ENCODE measurements at places on chromosomes 3 and 15. TPM values are rescaled to one million over a fixed set of nuclear protein-coding genes. Genes with fewer than 3 reads are reported as not detected.

The SLC35G2 gene
- 9.5 TPM for total RNA-seq

The GLT8D1 gene
- total RNA-seq, result 44.5 TPM

The EPHA3 gene
- 3.7 TPM for total RNA-seq

The PLS1 gene
- 18.4 TPM for total RNA-seq

The CHMP2B gene
- total RNA-seq, result 32.4 TPM

The UBE3A gene
- total RNA-seq, result 103 TPM

The NRROS gene
- total RNA-seq, result 3.2 TPM

The TTC21A gene
- 5.9 TPM for total RNA-seq

GRCh38 chr3:133514418-133514817, 59.1 kb upstream of the CDV3 start:
- DNase-seq, result no peak
- no peak overlapping the region for H3K27ac ChIP-seq
- H3K27me3 ChIP-seq, result no peaks in the 10 kb centered on the region
- H3K4me1 ChIP-seq, result no peaks in the 10 kb centered on the region
- no peaks in the 10 kb centered on the region for H3K36me3 ChIP-seq

DNA sequence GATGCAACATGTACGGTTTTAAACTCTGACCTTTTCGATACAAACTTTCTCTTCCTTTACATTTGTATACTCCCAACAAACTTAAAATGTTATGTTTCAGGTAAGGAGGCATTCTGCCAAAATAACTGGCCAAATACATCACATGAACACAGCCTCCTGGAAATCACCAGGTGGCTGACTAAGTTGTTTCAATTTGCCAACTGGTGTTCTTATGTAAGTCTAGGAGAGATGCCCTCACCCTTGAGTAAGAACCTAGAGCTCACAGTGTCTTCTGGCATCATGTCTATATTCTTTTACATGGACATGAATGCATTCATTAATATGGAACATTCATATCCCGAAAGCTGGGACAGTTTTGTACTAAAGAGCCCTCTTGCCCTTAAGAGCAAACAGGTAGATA, 341.1 kb upstream of the NR2F2 start:
- H3K27me3 ChIP-seq, result no peaks in the 10 kb centered on the region
- no peaks in the 10 kb centered on the region for H3K36me3 ChIP-seq
- no peak for DNase-seq

GRCh38 chr3:124107104-124107890, 115.4 kb upstream of the ROPN1 start:
- no peaks in the 10 kb centered on the region for H3K36me3 ChIP-seq
- peak overlapping the region; percentile 44 for H3K27ac ChIP-seq
- H3K4me1 ChIP-seq, result no peaks in the 10 kb centered on the region
- H3K4me3 ChIP-seq, result no peak overlapping the region

DNA sequence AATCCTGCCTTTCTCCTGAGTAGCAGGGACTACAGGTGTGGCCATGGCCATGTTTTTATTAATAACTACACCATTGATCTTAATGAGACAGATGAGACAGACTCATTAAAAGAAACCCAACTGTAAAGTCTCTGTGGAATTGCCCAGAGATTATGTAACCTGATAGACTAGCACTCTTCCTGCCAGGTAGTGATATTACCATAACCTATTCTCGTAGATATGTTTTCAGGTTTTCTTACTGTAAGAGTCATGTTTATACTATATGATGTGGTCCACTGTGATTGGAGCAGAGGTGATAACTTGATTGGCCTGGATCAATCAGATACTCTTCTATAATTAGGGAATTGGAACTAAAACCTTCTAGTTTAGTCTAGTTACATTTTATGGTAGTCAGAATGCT, 93.7 kb downstream of the NFKBIZ start:
- H3K27ac ChIP-seq, result no peak overlapping the region
- H3K4me3 ChIP-seq, result no peak overlapping the region
- no peaks in the 10 kb centered on the region for H3K4me1 ChIP-seq
- H3K27me3 ChIP-seq, result no peaks in the 10 kb centered on the region
- no peaks in the 10 kb centered on the region for H3K36me3 ChIP-seq

GRCh38 chr15:44319385-44319784, 30.9 kb downstream of the GOLM2 start:
- H3K4me3 ChIP-seq, result no peak overlapping the region
- H3K36me3 ChIP-seq, result no peaks in the 10 kb centered on the region
- DNase-seq, result no peak
- H3K27me3 ChIP-seq, result no peaks in the 10 kb centered on the region
- no peaks in the 10 kb centered on the region for H3K4me1 ChIP-seq

- H3K4me1 ChIP-seq, result no peaks in the 10 kb centered on the region
- no peaks in the 10 kb centered on the region for H3K36me3 ChIP-seq
- H3K27ac ChIP-seq, result no peak overlapping the region
- H3K4me3 ChIP-seq, result no peak overlapping the region
- DNase-seq, result no peak
Observed at GRCh38 chr3:10356461-10356981, 35.6 kb upstream of the SEC13 start.

- no peak for DNase-seq
- no peak overlapping the region for H3K27ac ChIP-seq
- peaks cover 11% of the 10 kb centered on the region for H3K27me3 ChIP-seq
- no peaks in the 10 kb centered on the region for H3K36me3 ChIP-seq
- no peaks in the 10 kb centered on the region for H3K4me1 ChIP-seq
Observed at GRCh38 chr3:34068505-34068904, 270.1 kb downstream of the PDCD6IP start.

DNA sequence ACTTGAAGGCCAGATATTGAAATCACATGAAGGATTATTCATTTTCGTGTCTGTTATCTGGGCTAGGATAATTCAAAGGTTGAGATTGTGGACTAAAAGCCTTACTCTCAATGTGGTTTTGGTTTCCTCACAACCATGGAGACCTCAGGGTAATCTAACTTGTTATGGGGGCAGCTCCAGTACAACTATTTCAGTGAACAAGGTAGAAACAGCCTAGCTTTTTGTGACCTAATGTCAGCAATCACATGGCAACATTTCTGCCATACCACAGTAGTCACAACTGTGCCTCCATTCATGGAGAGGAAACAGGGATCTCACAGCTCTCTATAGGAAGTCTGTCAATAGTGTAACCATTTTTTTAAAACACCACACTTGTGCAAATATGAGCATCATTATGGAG, 62.4 kb upstream of the RARB start:
- H3K4me1 ChIP-seq, result no peaks in the 10 kb centered on the region
- no peak overlapping the region for H3K4me3 ChIP-seq
- no peak overlapping the region for H3K27ac ChIP-seq
- no peaks in the 10 kb centered on the region for H3K27me3 ChIP-seq
- no peak for DNase-seq
- no peaks in the 10 kb centered on the region for H3K36me3 ChIP-seq

- H3K36me3 ChIP-seq, result no peaks in the 10 kb centered on the region
- no peak for DNase-seq
- no peaks in the 10 kb centered on the region for H3K27me3 ChIP-seq
- no peaks in the 10 kb centered on the region for H3K4me1 ChIP-seq
- H3K27ac ChIP-seq, result no peak overlapping the region
Observed at GRCh38 chr3:129768728-129769127, 124.8 kb downstream of the TMCC1 start.

GRCh38 chr3:38227989-38228388, 37.6 kb upstream of the SLC22A13 start:
- H3K4me1 ChIP-seq, result no peaks in the 10 kb centered on the region
- peak overlapping the region; percentile 61 for H3K27ac ChIP-seq
- no peak overlapping the region for H3K4me3 ChIP-seq
- DNase-seq, result no peak
- H3K27me3 ChIP-seq, result no peaks in the 10 kb centered on the region

- H3K36me3 ChIP-seq, result no peaks in the 10 kb centered on the region
- no peaks in the 10 kb centered on the region for H3K4me1 ChIP-seq
- H3K4me3 ChIP-seq, result no peak overlapping the region
- H3K27ac ChIP-seq, result no peak overlapping the region
- no peak for DNase-seq
Observed at GRCh38 chr15:63887630-63888029, 53.9 kb upstream of the HERC1 start.

- no peak overlapping the region for H3K4me3 ChIP-seq
- no peaks in the 10 kb centered on the region for H3K27me3 ChIP-seq
- no peak overlapping the region for H3K27ac ChIP-seq
- H3K4me1 ChIP-seq, result no peaks in the 10 kb centered on the region
Observed at GRCh38 chr3:142884531-142884930, 4.4 kb downstream of the PCOLCE2 start.

DNA sequence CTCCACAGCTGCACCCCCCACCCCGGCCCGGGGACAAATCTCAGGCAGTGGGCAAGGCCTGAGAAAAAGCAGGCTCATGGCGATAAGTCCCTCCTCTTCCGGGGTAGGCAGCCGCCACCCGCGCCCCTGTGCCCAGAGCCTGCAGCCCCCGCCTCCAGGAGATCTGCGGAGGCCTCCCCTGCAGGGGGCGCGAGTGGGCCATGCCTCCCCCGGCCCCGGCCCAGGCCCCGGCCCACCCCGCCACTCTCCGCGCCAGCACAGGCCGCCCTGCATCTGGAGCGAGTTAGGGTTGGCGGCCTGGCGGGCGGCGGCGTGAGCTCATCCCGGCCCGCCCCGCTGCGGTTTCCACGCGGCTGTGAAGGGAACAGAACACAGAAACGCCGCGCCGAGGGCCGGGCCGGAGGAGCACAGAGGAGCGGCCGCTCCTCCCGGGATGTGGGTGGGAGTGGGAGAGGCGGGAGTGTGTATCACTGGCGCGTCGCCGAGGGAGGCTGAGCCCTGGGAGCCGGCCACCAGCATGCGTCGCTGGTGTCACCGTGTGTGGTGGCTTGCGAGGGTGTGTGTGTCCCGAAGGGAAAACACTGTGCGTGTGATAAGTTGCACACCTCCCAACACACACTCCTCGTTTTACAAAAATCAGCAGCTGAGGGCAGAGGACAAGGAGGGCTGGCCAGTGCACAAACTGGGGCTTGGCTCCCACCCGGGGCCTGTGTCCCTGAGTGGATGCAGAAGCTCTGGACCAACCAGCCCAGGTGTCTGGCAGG, 17.2 kb downstream of the MYL3 start:
- H3K36me3 ChIP-seq, result no peaks in the 10 kb centered on the region
- H3K4me3 ChIP-seq, result peak overlapping the region; percentile 62
- peak; percentile 66 for DNase-seq
- no peaks in the 10 kb centered on the region for H3K27me3 ChIP-seq

DNA sequence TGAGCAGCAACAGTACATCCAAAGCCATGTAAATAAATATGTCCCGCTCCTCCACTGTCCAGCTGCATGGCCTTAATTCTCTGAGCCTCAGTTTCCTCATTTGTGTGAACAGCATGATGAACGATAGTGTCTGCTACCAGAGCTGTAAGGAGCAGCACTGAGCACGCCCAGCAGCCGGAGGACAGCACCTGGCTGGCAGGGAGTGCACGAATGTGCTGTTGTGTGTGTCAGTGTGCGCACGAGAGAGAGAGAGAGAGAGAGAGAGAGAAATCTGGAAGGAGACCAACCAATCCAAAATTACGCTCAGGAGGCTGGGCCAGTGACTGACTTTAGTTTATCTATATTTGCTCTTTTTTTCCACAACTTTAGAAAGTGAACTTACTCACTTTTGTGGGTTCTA, 26.6 kb upstream of the PLXNA1 start:
- H3K27me3 ChIP-seq, result no peaks in the 10 kb centered on the region
- no peaks in the 10 kb centered on the region for H3K36me3 ChIP-seq
- H3K4me1 ChIP-seq, result peaks cover 7% of the 10 kb centered on the region

- H3K4me3 ChIP-seq, result no peak overlapping the region
- H3K27me3 ChIP-seq, result no peaks in the 10 kb centered on the region
- no peak for DNase-seq
- peaks cover 11% of the 10 kb centered on the region for H3K4me1 ChIP-seq
Observed at GRCh38 chr3:47423548-47424145, 42.8 kb downstream of the PTPN23 start.

GRCh38 chr15:99279827-99280226, 28.5 kb downstream of the LRRC28 start:
- no peak for DNase-seq
- H3K27ac ChIP-seq, result no peak overlapping the region
- no peaks in the 10 kb centered on the region for H3K4me1 ChIP-seq
- no peak overlapping the region for H3K4me3 ChIP-seq
- H3K36me3 ChIP-seq, result no peaks in the 10 kb centered on the region

GRCh38 chr3:172066880-172067796, 27.8 kb downstream of the FNDC3B start:
- H3K27ac ChIP-seq, result peak overlapping the region; percentile 57
- no peak for DNase-seq
- no peaks in the 10 kb centered on the region for H3K4me1 ChIP-seq
- H3K4me3 ChIP-seq, result no peak overlapping the region
- H3K36me3 ChIP-seq, result no peaks in the 10 kb centered on the region

- H3K4me1 ChIP-seq, result no peaks in the 10 kb centered on the region
- no peak overlapping the region for H3K4me3 ChIP-seq
- no peaks in the 10 kb centered on the region for H3K27me3 ChIP-seq
- no peaks in the 10 kb centered on the region for H3K36me3 ChIP-seq
- H3K27ac ChIP-seq, result no peak overlapping the region
- no peak for DNase-seq
Observed at GRCh38 chr3:178352326-178353005, 183.8 kb upstream of the KCNMB2 start.

DNA sequence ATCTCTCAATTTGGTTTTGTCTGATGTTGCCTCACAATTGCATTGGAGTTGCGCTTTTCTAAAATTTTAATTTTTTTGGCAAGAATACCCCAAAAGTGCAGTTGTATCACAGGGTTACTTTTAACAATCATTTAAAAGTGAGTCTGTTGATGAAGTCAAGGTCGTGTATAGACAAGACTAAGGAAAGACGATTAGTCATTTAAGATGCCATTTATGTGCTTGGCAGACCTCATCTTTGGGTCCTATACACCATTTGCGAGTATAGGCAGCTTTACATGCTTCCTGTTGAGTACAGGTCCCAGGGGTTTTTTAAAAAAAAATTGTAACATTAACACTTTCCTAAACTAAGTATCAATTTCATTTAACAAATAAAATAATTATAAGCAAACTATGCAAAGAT, 12.5 kb downstream of the ARNT2 start:
- H3K4me1 ChIP-seq, result no peaks in the 10 kb centered on the region
- no peak for DNase-seq
- no peak overlapping the region for H3K27ac ChIP-seq
- no peaks in the 10 kb centered on the region for H3K27me3 ChIP-seq
- no peaks in the 10 kb centered on the region for H3K36me3 ChIP-seq
- no peak overlapping the region for H3K4me3 ChIP-seq

DNA sequence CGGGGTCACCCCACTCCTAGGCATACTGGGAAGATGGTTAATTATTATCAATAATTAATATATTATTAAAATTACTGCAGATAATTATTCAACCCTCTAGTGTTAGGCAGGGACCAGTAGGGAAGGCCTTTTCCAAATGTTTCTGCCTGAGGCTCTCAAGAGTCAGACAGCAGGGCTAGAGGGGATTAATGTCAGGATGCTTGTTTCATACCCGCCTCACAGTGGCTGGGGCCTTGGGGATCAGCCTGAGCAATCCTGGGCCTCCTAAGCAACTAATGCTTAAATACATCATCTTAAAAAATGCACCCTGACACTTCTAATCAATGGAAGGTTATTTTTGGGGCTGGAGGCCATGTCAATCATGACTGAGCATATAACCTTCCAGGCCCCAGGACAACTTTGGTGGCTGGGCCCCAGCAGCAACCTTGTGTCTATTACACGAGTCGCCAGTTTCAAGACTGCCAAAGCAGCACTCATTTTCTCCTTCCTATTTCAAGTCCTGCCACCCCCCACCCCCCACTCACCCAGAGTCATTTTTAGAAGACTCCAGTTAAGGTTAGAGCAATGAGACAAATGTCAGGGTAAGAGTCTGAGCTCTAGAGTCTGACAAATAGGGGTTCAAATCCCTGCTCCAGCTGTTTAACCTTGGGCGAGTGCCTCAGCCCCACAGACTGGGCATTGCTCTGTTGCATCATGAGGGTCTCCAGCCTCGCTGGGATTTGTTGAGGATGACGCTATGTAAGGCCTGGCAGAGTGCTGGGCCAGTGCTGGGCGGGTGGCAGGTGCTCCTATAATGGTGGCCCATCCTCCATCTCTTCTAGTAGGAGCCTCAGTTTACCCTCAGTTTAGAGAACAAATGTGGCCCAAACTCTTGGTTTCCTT, 6.1 kb downstream of the AMOTL2 start:
- H3K27me3 ChIP-seq, result no peaks in the 10 kb centered on the region
- peak; percentile 12 for DNase-seq
- peak overlapping the region; percentile 97 for H3K27ac ChIP-seq
- H3K4me3 ChIP-seq, result no peak overlapping the region
- no peaks in the 10 kb centered on the region for H3K36me3 ChIP-seq

All from breast epithelium (tissue), 4 donors.